H4 (cell line): ENCODE measurements at places on chromosomes 2 and 18. TPM values are rescaled to one million over a fixed set of nuclear protein-coding genes. Genes with fewer than 3 reads are reported as not detected.

GRCh38 chr2:217709478-217710210 lies 293.2 kb downstream of the TNS1 start:
- DNase-seq, result no peak

DNA sequence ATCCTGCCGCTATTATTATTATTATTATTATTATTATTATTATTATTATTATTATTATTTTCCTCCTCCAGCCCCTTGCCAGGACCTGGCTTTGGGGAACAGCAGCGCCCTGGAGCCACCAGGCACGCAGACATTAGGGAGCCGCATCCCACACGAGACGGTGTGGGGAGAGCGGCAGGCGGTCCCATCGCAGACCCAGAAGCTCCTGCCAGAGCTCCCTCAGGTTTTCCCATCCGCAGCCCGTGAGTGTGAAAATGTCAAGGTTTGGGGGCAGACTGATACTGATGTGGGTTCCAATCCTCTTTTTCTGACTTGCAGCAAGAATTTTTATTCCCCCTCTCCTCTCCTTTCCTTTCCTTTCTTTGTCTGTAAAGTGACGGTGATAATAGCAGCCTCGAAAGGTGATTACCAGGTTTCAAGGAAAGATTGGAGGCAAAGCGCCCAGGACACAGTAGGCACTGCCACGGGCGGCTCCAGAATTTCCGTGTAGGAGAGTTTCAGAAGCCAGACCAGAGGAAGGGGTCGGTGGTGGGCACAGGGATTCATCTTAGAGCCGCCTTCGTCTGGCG lies 816 bp downstream of the SCTR start:
- no peak for DNase-seq

- peak; percentile 57 for DNase-seq
Measured at GRCh38 chr18:54822872-54823845, 5.1 kb upstream of the RAB27B start.

- no peak for DNase-seq
Measured at GRCh38 chr2:219434718-219435525, at the start of gene SPEG. TSS of gene SPEG (plus strand) at chr2:219434843. CDS start at chr2:219434978, 135 bp downstream.

- peak; percentile 14 for DNase-seq
Measured at GRCh38 chr18:30971338-30971956, 71.1 kb downstream of the DSC3 start.

- peak; percentile 58 for DNase-seq
Measured at GRCh38 chr18:32919799-32920198, 147.0 kb upstream of the KLHL14 start.

GRCh38 chr2:218733171-218734021 lies 22.8 kb downstream of the TTLL4 start:
- DNase-seq, result peak; percentile 62

DNA sequence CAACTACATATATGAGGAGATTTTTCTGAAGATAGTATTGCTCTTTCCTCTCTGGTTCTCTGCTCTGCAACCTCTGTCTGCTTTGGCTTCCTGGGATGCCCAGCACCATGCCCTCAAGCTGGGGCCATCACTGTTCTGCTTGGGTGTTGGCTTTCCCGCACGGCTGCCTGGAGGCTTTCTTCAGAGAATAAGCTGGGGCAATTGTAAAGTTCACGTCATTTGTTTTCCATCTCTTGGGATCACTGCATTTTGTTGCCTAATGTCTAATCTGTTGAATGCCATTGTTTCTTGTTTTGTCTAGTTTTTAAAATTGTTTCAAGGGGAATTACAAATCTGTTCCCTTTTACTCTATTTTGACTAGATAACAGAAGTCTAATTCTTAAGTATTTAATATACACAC lies 437.3 kb upstream of the NRP2 start:
- DNase-seq, result no peak

The BOLL gene
- not detected in 2 replicates for total RNA-seq

DNA sequence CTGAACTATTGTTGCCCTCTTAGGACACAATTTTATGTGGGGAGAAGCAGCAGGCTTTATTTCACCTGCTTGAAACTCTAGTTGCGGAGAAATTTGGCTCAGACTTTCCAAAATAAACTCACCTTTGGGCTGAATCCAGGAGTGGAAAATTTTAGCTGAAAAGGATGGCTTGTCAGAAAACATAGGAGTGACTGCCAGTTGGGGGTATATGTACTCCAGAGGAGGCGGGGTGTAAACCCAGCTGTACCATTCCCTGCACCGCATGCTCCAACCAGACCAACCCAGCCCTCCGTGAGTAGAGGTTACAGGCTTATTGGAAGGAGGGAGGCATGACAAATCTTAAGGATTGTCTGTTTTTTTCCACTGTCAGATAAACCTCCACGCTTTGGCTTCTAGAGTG lies 53.8 kb downstream of the PRKCE start:
- no peak for DNase-seq

GRCh38 chr18:7021994-7022840 lies 95.4 kb downstream of the LAMA1 start:
- peak; percentile 80 for DNase-seq

DNA sequence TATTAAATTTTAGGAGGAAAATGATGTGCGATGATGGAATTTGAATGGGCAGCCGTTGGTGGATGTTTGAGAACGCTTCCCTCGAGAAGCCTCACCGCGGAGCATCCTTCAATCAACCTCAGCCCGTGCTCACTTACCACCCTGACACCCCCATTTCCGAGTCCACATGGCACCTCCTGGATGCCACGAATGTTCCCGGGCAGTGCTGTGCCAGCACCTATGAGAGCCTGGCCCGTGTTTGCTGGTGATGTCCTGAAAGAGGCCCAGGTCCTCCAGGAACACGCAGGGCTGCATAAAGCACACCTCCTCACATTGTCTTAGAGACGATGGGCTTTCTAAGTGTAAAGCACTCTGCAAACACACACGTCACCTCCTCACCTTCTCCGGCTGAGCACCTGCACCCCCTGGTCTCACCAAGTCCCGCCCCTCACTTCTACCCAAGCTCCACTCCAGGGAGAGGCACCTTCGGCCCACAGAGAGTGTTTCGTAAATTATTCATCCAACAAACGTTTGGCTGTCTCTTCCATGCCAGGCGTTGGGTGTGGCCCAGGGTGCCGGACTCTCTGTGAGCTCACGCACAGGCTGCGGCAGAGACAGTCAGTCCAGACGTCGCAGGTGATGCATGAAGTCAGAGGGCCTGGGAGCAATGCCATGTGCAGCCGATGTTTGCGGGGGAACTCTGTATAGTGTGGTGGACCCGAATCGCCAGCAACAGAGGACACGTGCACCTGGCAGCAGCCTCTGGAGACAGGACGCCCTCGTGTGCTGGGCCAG lies 150.0 kb downstream of the TPO start:
- DNase-seq, result no peak

- no peak for DNase-seq
Measured at GRCh38 chr2:71277147-71277475, 50.2 kb upstream of the PAIP2B start.

- no peak for DNase-seq
Measured at GRCh38 chr2:57084697-57085281, 901.0 kb downstream of the CCDC85A start.

DNA sequence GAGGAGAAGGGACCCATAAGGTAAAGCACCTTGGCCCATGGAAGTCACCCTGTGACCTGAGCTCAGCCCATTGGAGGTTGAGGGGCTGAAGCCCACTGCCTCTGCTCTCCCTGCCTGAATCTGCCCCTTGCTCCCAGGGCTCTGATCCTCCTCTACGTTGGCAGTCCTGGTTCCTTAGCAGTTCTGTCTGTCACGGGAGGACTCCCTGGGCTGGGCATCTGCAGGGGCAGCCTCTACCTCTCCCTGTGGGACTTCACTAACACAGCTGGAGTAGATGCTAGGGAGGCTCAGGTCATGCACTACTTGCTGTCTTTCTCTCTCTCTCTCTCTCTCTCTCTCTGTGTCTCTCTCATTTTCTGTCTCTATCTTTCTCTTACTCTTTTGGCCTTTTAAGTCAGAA lies 8.7 kb downstream of the GYPC start:
- no peak for DNase-seq

- no peak for DNase-seq
Measured at GRCh38 chr2:161068670-161069069, 91.6 kb upstream of the TANK start.

DNA sequence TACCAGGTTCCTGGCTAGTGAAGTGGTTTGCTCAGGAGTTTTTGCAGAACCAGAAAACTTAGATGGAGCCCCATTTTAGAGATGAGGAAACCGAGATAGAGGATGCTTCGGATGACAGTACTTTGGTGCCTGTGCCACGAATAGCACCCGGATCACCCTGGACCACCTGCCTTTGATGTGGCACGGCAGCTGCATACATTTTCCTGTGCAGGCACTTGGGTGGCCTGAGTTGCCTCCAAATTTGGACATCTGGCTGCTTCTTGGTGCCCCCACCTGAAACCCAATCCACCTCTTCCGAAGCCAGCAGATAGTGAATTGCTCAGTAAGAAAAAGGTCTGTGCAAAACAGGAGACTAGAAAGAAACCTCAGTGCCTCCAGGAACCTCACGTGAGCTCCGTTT lies 140.6 kb upstream of the ID2 start:
- DNase-seq, result no peak

- no peak for DNase-seq
Measured at GRCh38 chr2:239533569-239534316, 132.9 kb upstream of the HDAC4 start.

The NPC1 gene
- total RNA-seq, result 32.8 and 34.9 TPM in 2 replicates

The HSBP1L1 gene
- total RNA-seq, result 16.9 and 26.2 TPM in 2 replicates

The RGPD4 gene
- not detected in 2 replicates for total RNA-seq

- DNase-seq, result peak; percentile 71
Measured at GRCh38 chr2:185531721-185532120, 206.9 kb upstream of the FSIP2 start.

DNA sequence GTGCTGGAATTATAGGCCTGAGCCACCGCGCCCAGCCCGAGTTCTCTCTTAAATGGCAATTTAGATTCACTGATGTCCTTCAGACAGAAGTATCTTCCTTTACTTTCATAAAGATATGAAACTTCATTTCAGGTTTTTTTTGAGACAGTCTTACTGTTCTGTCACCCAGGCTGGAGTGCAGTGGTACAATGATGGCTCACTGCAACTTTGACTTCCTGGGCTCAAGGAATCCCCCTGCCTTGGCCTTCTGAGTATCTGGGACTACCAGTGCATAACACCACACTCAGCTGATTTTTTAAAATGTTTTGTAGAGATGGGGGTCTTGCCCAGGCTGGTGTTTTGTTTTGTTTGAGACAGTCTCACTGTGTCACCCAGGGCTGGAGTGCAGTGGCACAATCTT lies 13.2 kb downstream of the ITGB1BP1 start:
- DNase-seq, result no peak

- DNase-seq, result no peak
Measured at GRCh38 chr2:174635015-174635593, 37.5 kb upstream of the WIPF1 start.

The SERPINB8 gene
- 7.8 and 9.2 TPM in 2 replicates for total RNA-seq

The DSC1 gene
- 0.06 TPM in 1 of 2 replicates, not detected in the other for total RNA-seq
